T-helper 9 cell (primary cell): ENCODE measurements at places on chromosomes 3 and 15.

DNA sequence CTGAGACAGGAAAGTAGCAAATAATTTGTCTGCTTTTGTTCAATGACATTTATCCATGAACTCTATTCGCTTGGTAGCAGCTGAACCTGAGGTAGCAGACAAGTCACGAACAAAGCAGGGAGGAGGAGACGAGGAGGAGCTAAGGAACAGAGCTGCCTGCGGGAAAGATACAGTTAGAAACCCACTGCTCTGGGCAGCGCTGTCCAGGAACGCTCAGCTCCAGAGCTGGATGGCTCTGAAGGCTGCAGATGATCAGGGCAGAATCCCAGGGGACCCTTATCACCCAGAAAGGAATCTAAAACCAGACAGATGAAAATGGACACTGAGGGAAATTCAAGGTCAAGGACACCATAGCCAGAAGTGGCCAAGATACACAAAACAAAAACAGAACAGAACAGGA lies 257.8 kb downstream of the CD47 start:
- DNase-seq = no peak

- no peak for DNase-seq
Measured at GRCh38 chr3:184231671-184232070, 2.3 kb downstream of the VWA5B2 start.

DNA sequence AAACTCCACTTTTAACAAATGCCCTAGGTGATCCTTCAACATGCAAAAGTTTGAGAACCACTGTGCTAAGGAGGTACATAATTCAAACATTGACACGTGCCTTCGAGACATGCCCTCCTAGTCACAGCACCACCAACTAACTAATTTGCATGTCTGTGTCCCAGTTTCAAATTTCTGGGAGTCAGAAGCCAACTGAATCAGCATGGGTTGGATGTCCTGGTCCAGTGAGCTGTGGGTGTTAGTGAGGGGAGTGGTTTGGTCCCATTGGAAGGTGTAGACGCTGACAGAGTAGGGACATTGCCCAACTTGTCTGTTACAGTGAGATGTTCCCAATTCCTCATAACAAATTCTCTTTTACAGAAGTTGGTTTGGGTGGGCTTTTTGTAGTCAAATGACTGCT lies 67.3 kb upstream of the ADPGK start:
- no peak for DNase-seq

DNA sequence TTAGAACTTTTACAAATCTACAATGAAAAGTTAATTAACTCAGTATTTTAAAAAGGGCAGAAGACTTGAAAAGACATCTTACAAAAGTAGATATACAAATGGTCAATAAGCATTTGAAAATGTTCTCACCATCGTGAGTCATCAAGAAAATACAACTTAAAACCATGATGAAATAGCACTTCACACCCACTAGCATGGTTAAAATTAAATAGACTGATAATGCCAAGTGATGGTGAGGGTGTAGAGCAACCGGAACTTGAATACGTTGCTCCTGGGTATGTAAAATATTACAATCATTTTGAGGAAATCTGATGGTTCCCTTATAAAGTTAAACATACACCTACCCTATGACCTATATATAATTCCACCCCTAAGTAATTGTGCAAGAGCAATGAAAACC lies 319.8 kb upstream of the UMPS start:
- no peak for DNase-seq

DNA sequence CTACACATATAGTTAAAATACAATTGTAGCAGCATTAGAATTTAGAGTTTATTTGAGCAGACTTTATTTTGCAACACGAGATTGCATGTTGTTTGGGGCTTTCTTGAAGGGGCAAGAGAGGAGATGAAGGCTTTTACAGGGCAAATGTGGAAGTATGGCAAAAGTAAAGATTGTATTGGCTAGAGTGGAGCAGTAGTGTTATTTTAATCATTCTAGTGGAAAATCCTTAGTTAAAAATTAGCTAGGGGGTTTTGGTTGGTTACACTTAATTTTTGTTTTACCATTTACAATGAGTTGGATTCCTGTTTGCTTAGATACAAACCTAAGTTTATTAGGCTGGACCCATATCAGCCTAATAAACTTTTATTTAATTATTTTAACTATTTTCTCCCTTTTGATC lies 4.6 kb downstream of the OR5H15 start:
- no peak for DNase-seq

DNA sequence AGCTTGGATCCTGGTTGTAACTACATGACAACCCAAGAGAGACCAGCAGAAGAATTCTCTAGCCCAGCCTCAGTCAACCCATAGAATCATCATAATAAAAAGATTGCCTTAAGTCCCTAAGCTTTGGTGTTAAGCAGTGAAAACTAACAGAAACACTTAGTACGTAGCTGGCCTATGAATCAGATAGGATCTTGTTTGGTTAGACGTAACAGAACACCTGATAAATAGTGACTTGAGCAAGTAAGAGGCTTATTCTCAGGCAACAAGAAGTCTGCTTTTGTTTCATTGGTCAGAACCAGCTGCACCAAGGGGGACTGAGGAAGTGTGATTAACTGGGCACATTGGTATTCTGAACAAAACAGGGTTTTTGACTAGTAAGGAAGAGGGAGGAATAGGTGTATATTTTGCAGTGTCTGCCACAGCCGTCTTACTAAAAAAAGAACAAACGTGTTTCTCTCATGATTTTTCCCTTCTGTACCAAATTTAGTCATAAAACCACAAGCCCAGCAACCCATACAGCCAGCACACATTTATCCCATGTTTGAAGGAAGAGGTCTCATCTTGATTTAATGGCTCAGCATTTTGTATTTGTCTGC lies 53.3 kb upstream of the GLCE start:
- DNase-seq = no peak

GRCh38 chr3:169509359-169509758 lies 154.2 kb downstream of the MECOM start:
- no peak for DNase-seq

DNA sequence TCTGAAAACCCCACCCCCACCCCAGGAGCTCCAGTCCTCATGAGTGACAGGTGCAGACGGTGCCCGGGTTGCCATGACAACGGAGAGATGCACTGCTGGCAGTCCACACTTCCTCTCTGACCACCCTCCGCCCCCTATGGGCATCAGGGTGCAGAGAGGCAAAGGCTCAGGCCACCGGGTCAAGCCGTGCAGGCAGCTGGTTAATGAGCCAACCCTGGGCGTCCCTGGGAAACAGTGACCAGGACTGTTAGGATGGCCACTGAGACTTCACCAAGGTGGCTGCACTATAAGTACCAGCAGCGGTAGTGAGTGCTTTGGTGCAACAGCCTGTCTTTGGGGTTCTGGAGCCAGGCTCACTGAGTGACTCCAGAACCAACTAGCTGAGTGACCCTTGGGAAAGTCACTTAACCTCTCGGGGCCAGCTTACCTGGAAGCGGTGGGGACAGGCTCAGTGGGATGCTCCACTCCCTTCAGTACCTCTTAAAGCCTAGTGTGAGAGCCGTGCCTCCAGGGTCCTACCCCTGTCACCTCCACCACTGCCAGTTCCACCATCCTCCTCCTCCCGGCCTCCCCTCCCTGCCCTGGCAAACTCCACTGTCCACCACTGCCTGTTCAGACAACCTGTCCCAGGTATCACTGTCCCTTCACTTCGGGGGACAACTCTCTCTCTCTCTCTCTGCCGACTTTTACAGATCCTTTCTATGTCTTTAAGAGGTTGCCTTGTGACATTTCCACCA lies 121.0 kb upstream of the PRR20G start:
- no peak for DNase-seq
